ENCODE measurements at places on chromosomes 4 and X. TPM values are rescaled to one million over a fixed set of nuclear protein-coding genes. Genes with fewer than 3 reads are reported as not detected.

The PDCL2 gene
- not detected for total RNA-seq

The PPP2R2C gene
- total RNA-seq, result 0.66 TPM

The NAT8L gene
- 0.09 TPM for total RNA-seq

The TLR10 gene
- not detected for total RNA-seq

The TAF7L gene
- total RNA-seq, result 0.09 TPM

The DNAJB14 gene
- total RNA-seq, result 72.9 TPM

The SPIN2A gene
- 0.19 TPM for total RNA-seq

The APOO gene
- 7.7 TPM for total RNA-seq
